ENCODE measurements at places on chromosomes 4 and X.

DNA sequence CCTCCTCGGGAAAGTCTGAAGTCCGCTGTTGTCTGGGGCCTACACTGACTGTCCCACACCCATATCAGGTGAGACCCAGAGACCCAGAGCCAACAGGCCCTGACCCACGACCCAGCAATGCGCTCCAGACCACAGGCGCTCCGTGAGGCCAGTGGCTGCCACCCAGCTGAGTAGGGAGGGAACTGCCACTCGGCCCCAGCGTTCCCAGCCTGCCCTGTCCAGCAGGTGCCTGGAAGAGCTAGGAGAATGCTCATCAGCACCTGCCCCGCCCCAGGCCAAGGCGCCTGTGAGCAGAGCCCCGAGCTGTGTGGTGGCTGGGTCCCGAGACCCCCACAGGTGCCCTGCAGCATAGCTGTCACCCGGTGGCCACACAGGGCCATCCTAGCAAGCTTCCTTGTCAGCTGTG lies 2.7 kb downstream of the SPON2 start:
- DNase-seq, result no peak

DNA sequence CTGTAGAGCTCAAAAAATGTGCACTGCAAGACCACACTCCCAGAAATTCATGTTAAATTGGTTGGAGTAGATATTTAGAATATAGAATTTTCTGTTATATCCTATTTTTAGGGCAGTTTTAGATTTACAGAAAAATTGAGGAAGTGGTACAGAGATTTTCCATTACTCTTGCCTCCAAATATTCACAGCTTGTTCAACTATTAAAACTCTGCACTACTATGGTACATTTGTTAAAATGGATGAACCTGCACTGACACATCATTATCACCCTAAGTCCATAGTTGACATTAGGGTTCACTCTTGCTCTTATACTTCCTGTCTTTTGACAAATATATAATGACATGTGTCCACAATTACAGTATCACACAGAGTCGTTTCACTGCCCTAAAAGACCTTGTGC lies 1724.5 kb downstream of the C4orf33 start:
- no peak for DNase-seq

GRCh38 chr4:179750374-179750773 lies 2308.1 kb upstream of the AGA start:
- DNase-seq, result no peak

- no peak for DNase-seq
These were observed 53.6 kb downstream of the LIN54 start for GRCh38 chr4:82957045-82957444.

DNA sequence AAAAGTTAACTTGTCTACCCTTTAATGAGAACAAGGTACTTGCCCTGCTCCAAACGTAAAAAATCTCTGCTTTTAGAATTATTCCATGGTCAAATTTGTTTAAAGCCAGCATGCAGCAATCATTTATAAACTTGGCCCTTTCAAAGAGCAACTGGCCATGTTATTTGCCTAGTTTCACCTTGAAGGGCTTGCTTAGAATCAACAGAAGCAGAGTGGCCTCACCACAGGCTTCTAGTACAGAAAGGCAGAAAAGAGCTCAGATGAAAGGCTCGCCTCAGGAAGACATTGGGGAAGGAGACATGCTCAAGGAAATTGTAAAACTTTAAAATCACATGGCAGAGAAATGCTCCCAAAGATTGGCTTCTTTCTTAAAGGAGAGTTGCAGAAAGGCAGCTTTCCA lies 53.8 kb upstream of the USP26 start:
- DNase-seq, result no peak

GRCh38 chr4:145315811-145316225 lies 135.4 kb upstream of the OTUD4 start:
- DNase-seq, result no peak

GRCh38 chr4:168514249-168514852 lies 17.5 kb downstream of the PALLD start:
- no peak for DNase-seq

DNA sequence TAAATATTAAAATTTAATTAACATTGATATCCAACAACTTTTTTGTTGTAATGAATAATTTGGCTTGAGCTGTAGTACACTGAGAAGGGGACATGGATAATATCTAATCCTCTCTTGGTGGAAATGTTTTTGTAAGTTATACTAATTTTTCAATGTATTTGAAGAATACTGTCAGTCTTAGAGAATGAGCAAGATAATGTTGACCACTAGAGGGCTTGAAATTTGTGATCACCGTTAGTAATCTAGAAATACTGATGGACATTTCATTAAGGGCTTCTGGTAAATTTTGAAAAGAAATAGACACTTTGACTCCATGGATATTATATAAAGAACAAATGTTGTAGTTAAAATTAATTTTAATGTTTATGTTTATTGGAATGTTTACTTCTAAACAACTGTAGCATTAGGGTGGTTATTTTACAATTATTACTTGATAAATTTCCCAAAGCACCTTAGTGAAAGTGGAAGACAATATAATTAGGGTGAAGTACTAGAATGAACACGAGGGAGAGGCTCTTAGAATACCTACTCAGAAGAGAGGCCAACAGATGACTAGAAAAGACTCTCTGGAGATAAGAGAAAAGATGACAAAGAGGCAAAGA lies 20.0 kb upstream of the CAMK2D start:
- no peak for DNase-seq

DNA sequence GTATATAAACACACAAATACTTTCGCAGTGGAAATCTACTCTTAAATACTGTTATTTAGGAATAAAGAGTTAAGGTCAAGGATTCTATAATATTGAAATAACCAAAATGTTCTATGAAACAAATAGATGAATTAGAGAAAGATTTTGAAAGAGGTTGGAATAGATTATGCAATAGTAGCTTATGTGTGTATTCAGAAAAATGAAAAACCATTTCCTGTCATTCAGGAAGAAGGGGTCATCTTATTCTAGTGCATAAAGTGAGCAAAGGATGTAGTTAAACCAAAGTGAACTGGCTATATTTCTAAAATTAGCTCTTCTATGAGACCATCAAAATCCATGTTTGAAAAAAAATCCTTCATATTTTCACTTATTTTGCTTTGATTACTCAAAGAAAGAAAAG lies 30.0 kb upstream of the MYOZ2 start:
- no peak for DNase-seq

- no peak for DNase-seq
These were observed 19.5 kb upstream of the BOD1L1 start for GRCh38 chr4:13647031-13647430.

DNA sequence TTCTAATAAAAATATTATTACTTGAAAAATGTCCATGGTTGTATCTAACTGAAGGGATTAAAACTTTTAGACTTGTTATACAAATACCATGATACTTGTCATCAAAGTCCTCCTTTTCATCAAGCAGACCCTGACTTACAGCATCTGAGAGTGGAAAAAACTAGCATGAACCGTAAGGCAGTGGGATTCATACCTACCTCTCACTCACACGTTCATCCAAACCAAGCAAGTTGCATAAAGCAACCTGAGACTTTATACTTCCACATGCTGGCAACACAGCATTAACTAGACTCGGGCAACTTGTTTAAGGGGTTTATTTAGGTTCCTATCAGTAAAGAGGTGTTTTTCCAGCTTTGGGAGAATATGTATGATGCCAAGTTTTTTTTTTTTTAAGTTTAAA lies 22.6 kb upstream of the TLR7 start:
- no peak for DNase-seq

DNA sequence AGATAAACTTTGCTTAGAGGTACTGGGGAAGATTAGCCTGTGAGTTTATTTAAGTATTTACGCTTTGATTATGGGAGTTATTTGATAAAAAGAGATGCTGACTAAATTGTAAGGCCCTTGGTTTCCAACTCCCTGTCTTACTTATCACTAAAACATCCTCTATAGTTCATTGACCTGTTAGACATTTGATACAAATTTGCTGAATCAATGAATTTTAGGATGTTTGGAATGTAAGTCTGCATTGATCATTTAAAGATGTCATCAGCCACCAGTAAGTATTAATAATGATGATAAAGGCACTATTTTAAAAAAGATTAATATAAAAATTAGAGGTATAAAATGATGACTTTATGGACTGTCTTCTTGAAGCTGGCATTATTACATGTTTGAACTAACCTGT lies 340.6 kb downstream of the SPRY1 start:
- no peak for DNase-seq

GRCh38 chrX:133987188-133987587 lies 1.8 kb upstream of the GPC3 start:
- no peak for DNase-seq

DNA sequence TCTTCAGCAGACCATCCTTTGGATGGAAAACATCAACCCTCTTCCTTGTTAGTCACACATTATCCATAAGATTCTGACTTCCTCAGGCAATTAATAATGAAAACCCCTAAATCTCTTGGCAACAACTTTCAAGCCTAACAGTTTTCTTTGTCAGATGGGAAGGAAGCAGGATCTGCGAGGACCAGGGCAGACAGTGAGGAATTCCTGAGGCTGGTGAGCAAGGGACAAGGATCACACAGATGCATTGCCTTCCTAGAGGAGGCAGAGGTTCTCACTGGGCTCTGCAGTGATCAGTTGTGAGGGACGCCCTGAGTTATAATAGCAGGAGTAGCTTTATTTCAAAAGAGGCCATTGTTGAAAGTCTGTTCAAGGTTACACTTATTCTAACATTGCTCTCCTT lies 195.4 kb downstream of the SLIT2 start:
- no peak for DNase-seq

DNA sequence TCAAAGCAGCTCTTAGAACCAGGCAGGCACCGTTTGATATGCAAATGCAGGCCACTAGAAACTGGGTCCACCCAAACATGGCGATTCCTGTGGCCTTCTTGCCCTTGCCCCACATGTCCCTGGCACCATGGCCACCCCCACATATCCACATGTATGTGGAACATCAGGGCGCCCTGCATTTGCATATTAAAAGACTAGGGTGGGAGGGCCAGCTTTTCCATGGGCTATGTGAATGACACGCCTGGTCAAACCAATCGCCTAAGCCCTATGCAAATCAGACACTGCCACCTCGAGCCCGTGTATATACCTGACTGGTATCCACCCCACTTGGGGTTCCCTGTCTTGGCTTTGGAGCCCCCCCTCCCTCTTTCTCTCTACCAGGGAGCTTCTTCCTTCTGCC lies 107.0 kb downstream of the ABLIM2 start:
- DNase-seq, result no peak

DNA sequence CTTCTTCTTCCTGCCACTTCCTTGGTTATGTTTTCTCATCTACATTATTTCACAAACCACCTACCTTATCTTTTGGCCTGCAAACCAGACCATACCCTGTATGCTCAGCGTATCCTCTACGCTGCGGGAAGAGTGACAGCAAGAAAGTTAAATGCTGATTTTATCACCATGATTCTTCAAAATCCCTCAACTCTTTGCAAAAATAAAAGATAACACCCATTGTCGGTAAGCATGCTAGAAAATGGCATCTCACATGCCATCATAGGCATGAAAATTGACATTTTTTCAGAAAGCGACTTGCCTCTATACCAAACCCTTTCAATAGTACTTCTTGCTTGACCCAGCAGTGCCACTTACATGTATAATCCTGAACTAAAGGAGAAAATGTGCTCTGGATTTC lies 102.0 kb downstream of the HPGD start:
- DNase-seq, result no peak

- no peak for DNase-seq
These were observed 46.0 kb upstream of the TMEM184C start for GRCh38 chr4:147571036-147571770.

Data from sciatic nerve (tissue), 2 donors.